ENCODE measurements at places on chromosomes 5 and 9.
A peak's percentile ranks its signal among the peaks of the same experiment; 100 is the strongest.

DNA sequence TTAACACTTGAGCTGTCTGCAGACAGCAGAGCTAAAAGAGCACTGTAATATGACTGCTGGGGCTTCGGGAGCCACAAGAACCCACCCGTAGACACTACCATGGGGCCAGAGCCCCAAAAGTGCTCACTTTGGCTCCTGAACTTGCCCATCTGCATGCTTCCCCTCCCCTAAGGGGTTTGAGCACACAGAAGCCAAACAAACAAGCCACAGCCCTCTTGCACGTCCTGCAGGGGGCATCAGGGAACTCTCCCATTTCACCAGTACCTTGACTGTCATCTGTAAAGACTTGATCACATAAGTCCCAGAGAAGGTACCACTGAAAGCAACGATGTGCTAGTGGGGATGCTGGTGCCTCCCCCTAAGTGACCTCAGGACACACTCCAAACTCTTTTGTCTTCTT lies 681.8 kb downstream of the SEMA5A start:
- DNase-seq = no peak

GRCh38 chr9:127768698-127769097 lies 9.8 kb downstream of the SH2D3C start:
- DNase-seq = no peak

- DNase-seq = peak; percentile 50
Measured at GRCh38 chr9:99433555-99433954, 211.5 kb downstream of the SEC61B start.

DNA sequence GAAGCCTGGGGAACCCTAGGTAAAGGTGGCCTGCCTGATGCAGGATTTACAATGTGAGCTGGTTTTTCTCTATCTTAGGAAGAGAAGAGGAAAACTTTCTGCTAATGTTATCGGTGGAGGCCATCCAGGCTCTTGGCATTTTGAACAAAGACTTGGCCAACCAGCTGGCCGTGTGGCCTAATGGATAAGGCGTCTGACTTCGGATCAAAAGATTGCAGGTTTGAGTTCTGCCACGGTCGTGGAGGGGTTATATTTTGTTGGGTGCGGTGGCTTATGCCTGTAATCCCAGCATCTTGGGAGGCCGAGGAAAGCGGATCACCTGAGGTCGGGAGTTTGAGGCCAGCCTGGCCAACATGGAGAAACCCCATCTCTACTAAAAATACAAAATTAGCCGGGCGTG lies 9.6 kb downstream of the C9orf152 start:
- no peak for DNase-seq

DNA sequence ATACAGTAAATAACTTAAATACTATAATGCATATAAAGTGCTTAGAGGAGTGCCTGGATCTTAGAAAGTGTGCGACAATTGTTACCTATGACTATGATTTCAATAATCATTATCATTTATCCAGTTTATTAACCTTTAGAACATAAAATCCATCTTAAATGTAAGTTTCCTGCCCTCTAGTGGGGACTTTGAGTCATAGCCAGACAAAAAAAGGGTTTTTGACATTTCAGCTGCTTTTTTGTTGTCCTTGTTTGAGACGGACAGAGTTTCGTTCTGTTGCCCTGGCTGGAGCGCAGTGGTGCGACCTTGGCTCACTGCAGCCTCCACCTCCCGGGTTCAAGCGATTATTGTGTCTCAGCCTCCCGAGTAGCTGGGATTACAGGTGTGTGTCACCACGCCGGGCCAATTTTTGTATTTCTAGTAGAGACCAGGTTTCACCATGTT lies 9.7 kb upstream of the C9orf152 start:
- peak; percentile 31 for DNase-seq

DNA sequence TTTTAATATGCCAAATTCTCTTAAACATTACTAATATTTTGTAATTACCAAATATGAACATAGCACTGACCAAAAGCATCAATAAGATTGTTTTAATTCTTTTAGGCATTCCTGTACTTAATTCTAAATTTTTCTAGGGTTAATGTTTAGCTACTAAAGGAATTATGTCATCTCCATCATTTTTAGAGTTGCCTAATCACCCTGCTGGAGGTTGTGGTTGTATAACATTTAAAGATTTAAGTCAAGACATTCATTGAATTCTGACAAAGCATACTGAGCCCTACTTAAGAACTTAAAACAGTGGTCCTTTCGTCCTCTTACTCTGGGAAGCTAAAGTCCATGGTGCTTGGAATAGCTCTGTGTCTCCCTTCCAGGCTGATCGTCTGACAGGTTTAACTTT lies 28.1 kb upstream of the DAB2 start:
- no peak for DNase-seq

- no peak for DNase-seq
Measured at GRCh38 chr5:150322202-150322601, 19.5 kb upstream of the ARSI start.

GRCh38 chr9:14822666-14823065 lies 87.6 kb downstream of the FREM1 start:
- no peak for DNase-seq

- DNase-seq = no peak
Measured at GRCh38 chr5:74628359-74628758, 12.2 kb downstream of the ENC1 start.

DNA sequence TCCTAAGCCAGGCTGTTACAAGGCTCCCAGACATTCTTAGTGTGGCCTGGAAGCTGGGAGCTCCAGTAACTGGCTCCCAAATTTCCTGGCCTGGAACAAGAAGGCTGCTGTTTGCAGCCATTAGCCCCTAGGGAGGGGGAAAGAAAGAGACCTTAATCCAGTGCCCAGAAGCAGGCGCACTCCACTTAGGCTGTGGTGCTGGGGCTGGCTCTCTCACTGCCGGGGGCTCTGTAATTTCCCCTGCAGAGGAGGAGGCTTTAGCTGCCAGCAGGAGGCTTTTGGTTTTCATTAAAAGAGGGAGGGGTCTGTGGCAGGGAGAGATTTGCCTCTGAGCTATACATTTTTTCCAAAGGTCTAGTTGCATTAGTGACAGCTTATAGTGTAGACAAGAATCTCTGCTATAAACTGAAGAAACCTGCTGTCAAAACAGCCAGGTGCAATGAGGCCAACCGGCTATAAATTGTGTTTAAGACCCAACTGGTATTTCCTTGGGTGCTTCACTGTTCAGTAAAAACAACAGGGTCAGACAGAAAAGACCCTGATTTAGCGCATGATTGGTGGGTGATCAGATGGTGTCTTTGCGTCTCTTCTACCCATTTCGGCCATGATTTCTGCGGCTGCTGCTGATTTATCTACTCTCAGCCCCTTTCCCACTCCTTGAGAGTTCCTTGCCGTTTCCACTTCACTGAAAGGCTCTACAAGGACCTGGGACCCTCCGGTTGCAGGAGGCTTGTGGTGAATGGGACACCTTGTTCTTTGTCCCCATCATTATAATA lies 254.6 kb downstream of the AOPEP start:
- no peak for DNase-seq

DNA sequence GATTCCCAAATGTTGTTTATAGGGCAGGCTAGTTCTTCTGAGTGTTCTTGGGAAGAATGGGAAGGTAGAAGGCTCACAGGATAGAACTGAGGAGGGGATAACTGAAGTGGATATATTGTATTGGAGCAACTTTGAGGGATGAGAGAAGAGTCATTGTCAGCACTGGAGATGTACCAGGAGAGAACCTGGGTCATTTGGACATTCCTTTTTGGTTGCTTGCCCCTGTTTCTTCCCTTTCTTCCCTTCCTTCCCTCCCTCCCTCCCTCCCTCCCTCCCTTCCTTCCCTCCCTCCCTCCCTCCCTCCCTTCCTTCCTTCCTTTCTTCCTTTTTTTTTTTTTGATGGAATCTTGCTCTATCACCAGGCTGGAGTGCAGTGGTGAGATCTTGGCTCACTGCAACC lies 45.3 kb downstream of the RALGPS1 start:
- no peak for DNase-seq

DNA sequence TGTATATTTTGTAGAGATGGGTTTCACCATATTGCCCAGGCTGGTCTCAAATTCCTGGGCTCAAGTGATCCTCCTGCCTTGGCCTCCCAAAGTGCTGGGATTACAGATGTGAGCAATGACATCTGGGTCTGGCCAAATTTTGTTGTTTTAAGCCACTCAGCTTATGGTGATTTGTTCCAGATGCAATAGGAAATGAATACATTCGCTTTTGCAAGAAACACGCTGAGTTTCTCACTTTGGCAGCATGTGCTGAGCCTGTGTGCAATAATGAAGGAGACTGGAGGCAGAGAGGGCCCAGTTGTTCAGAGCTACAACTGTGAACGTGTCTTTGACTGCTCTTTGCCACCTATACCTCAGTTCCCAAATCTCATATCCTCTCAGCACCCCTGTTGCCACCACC lies 56.4 kb downstream of the KIF4B start:
- DNase-seq = no peak

GRCh38 chr9:114914139-114914538 lies 16.3 kb downstream of the TNFSF8 start:
- DNase-seq = no peak

GRCh38 chr9:112757282-112757883 lies 6.8 kb downstream of the SNX30 start:
- DNase-seq = no peak

DNA sequence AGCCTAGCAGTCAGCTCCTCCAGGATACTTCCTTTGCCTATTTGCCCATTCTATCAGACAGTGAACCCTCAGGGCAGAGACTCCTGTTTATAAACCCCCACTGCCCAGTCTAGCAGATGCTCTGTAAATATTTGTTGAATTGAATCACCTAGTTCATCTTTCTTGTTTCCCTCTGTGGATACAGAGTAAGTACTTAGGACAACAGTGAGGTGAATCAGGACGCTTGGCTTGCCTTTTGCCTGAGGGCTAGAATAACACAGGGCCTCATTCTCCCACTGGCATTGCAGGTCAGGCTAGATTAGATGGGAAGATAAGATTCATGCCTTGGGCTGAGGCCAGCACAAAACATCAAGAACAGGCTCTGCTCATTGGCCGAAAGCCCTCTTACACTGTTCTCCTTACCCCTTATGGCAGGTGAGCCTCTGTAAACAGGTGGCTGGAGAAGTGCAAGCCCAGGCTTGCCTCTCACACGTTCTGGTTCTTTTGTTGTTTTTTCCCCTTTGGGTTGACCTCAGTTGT lies 22.2 kb downstream of the TNFSF8 start:
- no peak for DNase-seq

DNA sequence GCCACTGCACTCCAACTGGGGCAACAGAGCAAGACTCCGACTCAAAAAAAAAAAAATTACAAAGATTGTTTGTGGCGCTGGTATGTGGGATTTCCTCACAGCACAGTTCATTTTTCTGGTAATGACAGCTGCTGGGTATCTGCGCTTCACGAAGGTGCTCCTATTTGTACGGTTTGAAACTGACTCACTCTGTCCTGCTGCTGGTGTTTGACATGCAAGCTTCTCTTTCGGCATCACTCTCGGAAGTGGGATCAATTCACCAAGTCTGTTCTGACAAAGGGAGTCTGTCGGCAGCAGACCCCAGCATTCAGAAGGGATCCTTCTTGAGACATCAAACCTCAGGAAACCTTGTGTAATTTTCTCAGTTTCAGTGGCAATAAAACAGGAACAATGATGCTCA lies 26.3 kb downstream of the MAML1 start:
- DNase-seq = no peak

- no peak for DNase-seq
Measured at GRCh38 chr5:98296426-98296825, 477.0 kb upstream of the RGMB start.

- peak; percentile 66 for DNase-seq
Measured at GRCh38 chr5:136374003-136374402, 8.7 kb upstream of the TRPC7 start.

DNA sequence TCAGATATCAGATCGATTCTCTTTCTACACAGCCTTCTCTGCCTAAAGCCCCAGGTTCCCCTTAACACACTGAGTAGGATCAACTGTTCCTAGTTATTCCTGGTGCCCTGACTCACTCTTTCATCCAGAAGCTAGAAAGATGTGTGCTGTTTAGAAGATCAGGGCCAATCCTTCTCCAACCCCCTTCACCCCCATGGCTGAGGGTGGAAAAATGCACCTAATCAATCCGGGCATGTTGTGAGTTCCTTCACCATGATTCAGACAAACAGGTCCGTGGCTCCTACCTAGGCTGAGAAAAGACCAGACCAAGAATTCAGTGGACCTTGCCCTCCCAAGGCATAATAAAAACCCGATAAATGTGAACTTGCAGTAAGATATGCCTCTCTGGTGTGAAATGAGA lies 85.4 kb upstream of the EQTN start:
- DNase-seq = no peak

DNA sequence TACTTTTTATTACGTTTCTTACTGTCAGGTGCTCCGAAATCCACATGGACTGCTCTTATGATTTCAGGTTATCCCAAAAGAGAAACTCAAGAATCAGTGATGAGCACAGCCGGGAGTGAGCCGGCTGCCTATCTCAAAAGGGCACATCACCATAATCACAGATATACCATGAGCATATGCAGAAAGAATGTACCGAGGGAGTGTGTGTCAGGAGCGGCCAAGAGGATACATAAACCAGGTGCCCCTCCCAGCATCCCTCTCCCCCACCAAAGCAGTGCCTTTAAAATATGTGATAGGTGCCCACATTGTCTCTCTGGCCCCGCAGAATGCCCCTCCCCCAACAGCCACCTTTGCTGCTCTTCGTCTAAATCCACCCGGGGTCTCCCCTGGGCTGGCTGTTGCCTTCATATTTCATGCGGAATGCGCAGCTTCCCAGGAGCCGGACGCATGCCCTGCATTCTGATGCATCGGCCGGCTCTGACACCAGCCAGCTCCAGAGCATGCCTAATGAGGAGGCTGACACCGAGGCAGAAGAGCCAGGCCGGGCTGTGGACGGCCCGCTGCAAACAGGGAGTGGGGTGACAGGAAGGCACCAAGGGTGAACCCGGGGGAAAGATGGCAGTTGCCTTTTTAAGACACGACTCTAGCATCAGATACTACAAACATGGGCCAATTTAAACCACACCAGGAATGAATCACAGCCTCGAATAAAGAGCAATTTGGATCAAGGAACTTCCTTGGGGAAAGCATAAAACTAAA lies 652.3 kb downstream of the BNC2 start:
- DNase-seq = no peak

GRCh38 chr9:9558907-9559306 lies 1053.9 kb downstream of the PTPRD start:
- DNase-seq = no peak

- DNase-seq = no peak
Measured at GRCh38 chr9:115498303-115498702, 380.3 kb upstream of the TNC start.

- no peak for DNase-seq
Measured at GRCh38 chr9:93592643-93593021, 16.2 kb downstream of the PHF2 start.

GRCh38 chr9:112620388-112620787 lies 97.5 kb downstream of the INIP start:
- no peak for DNase-seq
